Activated naive CD8-positive, alpha-beta T cell treated with anti-CD3 and anti-CD28 coated beads, Interleukin-2, amount 50 U/mL, for 16 hours (primary cell): ENCODE measurements at places on chromosomes 2 and 18.
A peak's percentile ranks its signal among the peaks of the same experiment; 100 is the strongest.

GRCh38 chr2:104405623-104406022 lies 448.3 kb upstream of the POU3F3 start:
- no peak for DNase-seq

GRCh38 chr18:76610933-76611749 lies 116.1 kb upstream of the ZNF516 start:
- DNase-seq = no peak

- no peak for DNase-seq
Observed at GRCh38 chr2:218290316-218291261, 1.7 kb downstream of the TMBIM1 start.

DNA sequence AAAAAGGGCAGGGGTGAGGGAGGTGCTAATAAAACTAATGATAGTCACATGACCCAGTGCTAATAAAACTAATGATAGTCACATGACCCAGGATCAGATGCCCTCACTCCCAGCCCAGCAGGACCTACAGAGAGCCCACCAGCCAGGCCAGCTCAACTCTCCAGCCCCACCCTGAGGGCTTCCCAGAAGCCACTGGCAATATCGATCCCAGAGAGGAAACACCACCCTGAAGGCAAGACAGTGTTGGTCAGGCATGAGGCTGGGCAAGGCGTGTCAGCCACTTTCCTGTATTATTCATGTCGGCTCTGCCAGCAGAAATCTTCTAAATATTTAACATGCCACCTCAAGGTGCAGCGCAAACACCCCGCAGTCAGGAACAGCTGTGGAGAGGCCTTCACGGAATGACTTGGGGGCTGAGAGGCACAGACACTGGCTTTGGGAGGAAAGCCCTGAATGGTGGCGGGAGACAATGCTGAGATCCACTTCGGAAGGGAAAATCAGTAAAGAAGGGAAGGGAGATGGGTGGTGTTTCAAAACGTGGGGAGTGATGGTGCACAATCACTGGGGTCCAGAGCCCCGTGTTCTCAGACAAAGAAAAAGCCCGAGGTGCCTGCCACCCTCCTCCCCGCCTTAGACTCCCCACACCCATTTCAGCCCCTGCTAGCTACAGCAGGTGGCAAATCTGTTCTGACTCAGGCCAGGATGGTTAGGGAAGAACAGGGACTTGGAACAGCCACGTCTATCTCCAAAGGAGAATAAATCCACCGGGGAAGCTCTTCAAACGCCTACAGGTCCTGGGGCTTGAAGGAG lies 1.4 kb downstream of the REEP1 start:
- no peak for DNase-seq

DNA sequence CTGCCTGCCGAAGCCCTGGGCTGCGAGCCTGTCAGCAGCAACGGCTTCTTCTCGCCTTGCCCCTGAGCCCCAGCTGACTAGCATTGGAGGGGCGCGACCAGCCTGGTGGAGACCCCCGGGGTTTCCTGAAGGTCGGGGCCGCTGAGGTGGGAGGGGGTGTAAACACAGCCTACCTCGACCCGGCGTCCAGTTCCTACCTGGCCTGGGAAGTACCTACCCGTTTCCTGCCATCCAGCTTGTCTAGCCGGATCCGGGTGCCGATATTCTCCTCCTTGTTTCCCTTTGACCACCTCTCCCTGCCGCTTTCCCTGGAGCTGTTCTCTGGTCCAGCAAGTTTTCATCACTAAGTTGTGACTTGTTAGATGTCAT lies 511 bp downstream of the MOB4 start:
- DNase-seq = no peak

GRCh38 chr2:71889759-71890684 lies 257.6 kb downstream of the CYP26B1 start:
- no peak for DNase-seq

GRCh38 chr2:109476641-109477441 lies 136.9 kb downstream of the SEPTIN10 start:
- no peak for DNase-seq

DNA sequence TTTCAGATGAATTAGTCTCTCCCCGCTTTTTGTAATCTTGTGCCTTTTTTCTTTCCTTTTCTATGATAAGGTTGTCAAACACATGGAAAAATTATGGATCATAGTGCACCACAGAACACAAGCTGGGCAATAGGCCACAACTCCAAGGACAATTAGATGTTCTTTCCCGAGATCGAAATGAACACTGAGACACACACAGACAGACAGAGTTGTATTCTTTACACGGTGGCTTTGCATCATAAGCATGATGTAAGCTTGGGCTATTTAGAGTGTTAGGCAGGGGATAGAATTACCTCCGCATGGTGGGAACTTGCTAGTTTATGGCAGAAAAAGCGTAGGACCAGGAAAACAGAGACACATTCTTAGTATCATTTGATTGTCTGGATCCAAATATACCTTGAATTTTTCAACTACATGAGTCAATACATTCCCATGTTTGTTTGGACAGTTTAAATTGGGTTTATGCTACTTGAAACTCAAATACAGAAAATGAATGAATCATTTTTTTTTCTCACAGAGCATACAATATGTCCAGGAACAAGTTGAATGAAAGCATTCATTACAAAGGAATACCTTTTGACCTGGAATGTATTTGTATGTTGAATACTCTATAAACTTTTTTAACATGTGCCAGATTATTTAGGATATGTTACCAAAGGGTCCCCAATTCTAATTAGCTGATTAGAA lies 1611.5 kb upstream of the TMEFF2 start:
- no peak for DNase-seq

DNA sequence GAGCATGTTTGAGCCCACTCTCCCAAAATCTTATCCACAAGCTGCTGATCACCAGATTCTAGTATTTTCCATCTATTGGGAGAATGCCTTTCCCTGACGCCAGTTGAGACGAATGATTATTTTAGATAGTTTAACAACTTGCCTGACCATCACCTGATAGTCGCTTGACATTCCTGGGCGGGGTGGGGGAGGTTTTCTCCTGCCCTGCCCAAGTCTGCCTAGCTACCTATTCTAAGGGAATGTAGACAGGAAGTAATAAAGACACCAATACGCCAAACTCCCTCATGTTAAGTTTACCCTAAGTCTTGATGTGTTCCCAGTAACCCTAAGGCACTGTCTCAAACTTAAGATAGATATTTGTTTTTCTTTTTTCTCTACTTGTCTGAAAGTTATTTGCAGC lies 4.6 kb upstream of the ACAA2 start:
- no peak for DNase-seq

GRCh38 chr2:43133708-43134570 lies 92.5 kb downstream of the ZFP36L2 start:
- no peak for DNase-seq

DNA sequence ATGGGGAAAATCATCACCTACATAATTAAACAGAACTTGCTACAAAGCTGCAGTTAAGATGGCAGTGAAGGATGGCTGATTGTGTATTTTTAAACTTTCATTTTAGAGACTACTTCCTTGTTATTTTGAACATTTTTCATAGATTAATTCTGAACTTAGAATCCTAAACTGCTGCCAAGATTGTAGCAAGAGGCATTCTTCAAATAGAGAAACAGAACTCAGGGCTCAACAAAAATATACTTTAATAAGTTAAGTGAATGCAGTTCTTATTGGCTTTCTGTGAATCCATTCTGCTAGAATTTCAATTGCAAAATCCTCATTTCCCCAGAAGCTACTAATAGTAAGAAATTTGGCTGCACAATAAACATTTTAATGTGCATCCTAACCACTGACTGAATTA lies 160.3 kb downstream of the L3MBTL4 start:
- DNase-seq = no peak

- no peak for DNase-seq
Observed at GRCh38 chr2:20555954-20556353, 94.9 kb downstream of the HS1BP3 start.

- DNase-seq = no peak
Observed at GRCh38 chr2:66433945-66434678, 813 bp upstream of the MEIS1 start.

DNA sequence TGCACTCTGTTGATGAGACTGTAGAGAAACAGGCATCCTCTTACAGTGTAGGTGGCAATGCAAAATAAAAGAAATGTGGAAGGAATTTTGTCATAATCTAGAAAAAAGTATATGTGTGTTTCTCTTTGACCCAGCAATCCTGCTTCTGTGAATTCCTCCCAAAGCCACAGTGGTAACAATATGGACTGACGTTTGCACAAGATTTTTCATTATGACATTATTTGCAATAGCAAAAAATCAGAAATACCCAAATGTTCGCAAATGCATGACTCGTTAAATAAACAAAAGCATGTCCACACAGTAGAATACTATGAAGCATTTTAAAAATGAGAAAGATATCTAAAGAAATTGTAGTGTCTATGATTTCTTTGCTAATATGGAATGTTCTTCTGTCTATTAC lies 255.2 kb upstream of the NRP2 start:
- no peak for DNase-seq

- DNase-seq = peak; percentile 4
Observed at GRCh38 chr2:201643216-201643890, at the start of gene TMEM237. Gene TMEM237 (minus strand): TSS chr2:201643503. CDS start chr2:201643400, 103 bp downstream.

GRCh38 chr18:25561918-25562317 lies 210.0 kb upstream of the ZNF521 start:
- DNase-seq = no peak

- no peak for DNase-seq
Observed at GRCh38 chr2:139293992-139294548, 513.9 kb upstream of the NXPH2 start.

GRCh38 chr18:7452331-7452730 lies 114.8 kb upstream of the PTPRM start:
- no peak for DNase-seq

DNA sequence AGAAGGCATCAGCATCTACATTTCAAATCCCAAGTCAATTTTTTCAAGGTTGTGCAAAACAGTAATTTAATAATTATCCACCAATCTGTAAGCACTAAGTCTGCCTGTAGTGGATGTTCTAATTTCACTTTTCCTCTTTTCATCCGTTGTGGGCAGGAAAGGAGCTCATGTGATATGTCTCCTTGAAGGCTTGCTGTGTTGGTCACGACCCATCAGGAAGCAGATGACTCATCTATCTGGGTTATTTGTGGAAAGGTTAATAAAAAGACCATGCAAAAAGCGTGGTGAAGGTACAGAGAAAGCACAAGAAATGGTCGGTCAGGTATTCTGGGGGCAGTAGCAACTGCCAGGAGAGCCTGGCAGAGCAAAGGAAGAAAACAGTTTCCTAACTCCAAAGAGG lies 476.7 kb upstream of the RAB6C start:
- no peak for DNase-seq

DNA sequence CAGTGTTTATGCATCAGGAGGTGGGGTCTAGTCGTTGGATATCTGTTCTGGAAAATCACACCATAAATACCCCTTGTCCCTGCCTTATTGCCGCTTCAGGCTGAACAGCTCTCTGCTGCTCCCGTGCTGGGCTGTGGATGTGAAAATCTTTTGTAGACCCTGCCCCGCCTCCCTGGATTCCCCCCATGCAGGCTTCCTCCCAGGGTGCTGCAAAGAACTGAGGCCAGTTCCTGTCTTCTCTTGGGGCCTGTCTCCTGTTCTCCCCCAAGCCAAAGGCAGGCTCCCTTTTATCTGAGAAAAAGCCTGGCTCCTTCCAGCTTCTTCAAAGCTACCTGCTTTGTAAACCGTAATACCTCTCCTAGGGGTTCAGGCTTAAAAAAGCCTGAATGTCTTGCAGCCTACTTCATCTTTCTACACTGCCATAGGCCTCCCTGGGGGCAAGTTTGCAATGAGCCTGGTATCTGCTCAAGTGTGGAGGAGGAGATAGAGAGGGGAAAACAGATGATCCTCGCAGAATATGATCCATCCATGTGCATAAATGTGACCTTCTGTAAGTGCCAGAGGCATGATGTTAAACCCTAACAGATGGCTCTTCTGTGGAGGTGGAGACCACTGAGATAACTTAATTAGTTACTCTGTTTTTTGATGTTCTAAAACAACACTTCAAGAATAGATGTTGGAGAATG lies 55.3 kb downstream of the VWA3B start:
- DNase-seq = no peak

- no peak for DNase-seq
Observed at GRCh38 chr18:10488017-10488416, 33.6 kb downstream of the APCDD1 start.

DNA sequence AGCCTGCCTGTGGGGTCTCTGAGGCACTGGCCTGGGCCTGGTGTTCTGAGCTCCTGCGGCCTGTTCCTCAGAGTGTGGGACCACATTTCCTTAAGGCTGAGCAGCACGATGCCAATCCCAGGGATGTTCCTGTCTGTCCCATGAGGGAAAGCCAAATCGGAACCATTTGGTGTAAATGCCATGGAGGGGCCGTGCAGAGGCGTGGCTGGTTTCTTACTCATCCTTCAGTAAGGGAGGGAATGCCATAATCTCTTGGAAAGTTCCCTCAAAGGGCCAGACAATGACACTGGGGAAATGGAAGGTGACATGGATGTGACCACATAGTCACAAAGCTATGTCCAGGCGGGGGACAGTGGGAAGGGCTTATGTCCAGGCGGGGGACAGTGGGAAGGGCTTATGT lies 14.4 kb upstream of the PTMA start:
- no peak for DNase-seq

DNA sequence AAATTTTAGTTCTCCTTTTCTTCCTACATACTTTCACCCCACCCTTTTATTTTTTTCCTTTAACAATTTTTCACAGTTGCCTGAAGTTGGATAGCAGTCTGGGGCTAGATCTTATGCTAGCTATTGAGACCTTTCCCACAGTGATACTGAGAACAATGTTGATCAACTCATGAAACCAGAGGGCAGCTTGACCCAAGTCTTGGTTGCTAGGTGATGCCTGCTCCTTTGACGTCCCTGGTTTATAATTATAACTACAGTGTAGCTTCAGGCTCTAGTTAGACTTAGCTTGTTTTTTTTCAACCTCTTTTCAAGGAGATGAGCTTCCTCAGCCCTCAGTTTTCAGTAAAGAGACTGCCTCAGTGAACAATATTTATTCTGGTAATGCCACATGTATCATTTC lies 648.5 kb downstream of the IRS1 start:
- no peak for DNase-seq

- DNase-seq = no peak
Observed at GRCh38 chr2:233245406-233245805, 6.1 kb upstream of the ATG16L1 start.

GRCh38 chr2:156481312-156481711 lies 45.1 kb downstream of the GPD2 start:
- no peak for DNase-seq
